ENCODE measurements at places on chromosomes 4 and X.

- DNase-seq = no peak
Observed at GRCh38 chrX:130878350-130879341, 24.4 kb downstream of the ENOX2 start.

DNA sequence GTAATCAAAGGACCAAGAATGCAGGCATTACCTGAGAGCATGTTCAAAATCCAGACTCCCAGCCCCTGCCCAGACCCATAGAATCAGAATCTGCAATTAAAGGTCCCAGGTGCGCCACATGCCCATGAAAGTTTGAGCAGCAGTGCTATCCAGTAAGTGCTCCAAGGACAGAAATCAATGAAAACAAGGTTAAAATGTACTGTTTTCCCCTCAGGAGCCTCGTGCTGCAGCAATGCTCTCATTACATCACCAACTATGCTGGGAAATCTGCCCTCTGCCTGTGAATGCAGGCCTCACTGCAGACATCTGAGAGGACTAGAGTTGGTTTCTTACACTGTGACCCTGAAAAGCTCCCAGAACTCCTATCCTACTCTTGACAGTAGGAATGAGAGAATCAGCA is 21.1 kb downstream of the ANXA5 start:
- DNase-seq = no peak

DNA sequence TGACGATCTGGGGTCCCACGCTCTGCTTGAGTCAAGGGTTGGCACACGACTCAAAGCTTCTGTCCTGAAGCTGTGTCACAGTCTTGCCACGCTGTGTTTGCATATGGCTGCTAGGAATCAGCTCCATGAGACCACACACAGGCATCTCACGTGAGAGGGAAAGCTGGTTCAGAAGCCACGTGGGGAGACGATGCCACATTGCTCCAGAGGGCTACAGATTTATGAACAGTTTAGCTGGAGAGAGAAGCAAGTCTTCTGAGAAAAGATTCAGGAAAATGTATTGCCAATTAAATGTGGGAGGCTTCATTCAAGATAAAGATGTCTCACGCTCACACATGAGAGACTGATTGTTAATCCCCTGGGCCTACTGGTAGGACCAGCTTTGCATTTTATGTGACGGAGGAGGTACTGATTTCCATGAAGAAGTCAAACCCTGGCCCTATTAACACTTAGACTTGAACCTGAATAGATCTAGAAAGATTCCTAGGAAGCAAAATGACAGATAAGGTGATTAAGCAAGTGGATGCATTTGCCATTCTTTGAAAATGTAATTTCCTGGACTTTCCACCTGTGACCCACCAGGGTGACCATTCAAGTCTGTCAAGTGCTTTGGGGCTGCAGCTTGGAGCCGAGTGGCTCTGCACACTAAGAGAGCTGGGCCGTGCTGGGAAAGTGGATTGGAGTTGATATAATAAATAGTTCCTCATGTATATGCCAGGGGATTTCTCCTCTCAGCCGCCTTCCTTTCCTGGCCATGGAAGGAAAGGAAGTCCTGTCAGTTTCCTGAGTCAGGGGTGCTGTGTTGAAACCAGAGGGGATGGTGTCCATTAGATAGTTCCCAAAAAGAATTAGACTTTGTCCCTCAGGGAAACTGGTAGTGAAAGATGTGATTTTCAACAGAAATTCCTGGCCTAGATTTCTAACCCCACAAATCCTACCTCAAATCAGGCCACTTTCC is 29.0 kb downstream of the ENPP6 start:
- no peak for DNase-seq

- DNase-seq = no peak
Observed at GRCh38 chr4:45078201-45078600, 351.8 kb upstream of the GNPDA2 start.

- DNase-seq = no peak
Observed at GRCh38 chr4:107826421-107826980, 1.8 kb downstream of the SGMS2 start.

GRCh38 chrX:39421006-39421405 is 619.7 kb downstream of the MID1IP1 start:
- no peak for DNase-seq

DNA sequence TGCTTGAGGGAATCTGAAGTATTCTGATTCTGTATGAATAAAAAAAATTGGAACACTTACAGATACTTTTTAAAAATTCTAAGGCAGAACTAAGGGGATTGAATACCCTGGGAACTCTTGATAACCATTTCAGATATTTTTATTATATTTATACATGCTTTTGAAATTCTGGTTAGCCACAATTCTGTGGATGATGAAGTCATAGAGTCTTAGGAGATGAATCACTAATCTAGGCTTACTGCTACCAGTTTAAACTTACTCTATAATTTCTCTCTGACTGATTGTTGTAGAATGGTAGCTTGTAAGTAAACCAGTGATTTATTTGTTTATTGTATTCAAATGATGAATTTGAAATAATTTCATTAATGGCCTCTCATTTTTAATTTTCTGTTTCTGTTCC is 11.4 kb upstream of the SLAIN2 start:
- no peak for DNase-seq

GRCh38 chrX:135982860-135983259 is 2.4 kb upstream of the SLC9A6 start:
- DNase-seq = no peak
